CD4-positive, alpha-beta T cell treated with Interferon gamma for 1 hour (primary cell): ENCODE measurements at places on chromosomes 12 and 14.

DNA sequence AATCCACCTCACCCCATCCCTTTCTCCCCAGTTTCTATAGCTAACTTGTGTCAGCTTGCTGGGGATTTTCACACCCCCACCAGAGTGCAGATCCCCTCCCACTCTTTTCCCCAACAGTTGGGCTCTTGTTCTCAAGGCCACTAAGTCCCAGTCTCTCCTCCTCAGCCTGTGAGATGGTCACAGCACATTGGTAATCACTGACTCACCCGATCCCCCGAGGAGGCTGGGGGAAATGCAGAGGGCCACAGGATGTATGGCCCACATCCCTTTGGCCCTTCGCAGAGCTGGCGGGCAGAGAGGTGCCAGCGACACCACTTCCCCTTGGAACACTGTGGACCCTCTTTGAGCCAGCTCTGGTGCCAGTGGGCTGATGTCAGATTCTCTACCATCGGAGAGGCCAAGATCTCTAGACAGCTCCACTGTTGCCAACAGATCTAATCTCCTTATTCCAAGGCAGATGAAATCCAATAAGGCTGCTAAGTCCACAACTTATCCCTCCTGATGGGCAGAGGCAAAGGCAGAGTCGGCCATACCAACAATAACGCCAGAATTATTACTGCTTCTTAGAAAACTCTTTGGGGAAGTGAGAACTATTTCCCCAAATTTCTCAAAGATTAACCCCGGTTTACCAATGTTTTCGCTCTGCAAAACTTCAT, 1.6 kb downstream of the FMNL3 start:
- DNase-seq, result peak; percentile 25

DNA sequence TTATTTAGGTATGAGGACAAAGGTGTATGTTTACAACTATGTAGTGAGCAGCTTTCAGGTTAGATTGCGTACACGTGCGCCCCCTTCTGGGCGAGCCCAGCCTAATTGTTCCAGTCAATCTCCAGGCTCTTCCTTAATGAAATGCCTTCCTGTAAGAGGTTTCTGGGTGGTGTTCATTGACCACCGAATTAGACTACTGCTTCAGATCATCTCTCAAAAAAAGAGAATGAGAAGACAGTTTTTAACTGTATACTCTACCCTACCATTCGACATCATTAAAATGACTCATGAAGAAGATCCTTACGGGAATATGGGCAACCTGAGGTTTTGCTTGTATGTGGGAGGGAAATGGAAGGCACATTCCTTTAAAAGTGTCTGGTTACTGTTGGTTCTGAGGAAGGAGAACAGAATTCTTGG, 2.1 kb downstream of the LUM start:
- peak; percentile 4 for DNase-seq

DNA sequence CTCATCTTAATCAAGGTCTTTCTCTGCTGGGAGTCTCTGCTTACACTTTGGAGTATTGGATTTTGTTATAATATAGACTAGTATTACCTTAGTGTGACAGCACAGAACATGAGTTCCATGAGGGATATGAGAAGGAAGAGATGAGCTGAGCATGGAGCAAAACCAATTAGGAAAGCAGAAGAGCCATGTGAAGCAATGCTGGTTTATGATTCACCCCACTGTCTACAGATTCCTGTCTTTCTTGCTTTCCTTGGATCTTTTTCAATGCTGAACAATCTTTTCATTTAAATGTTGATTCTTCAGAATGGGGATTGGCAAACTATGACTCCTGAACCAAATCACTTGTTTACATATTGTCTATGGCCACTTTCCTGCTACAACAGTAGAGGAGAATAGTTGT, 70.4 kb upstream of the KITLG start:
- DNase-seq, result no peak

- DNase-seq, result no peak
Observed at GRCh38 chr12:9736936-9737705, 4.2 kb upstream of the CLECL1 start.

- no peak for DNase-seq
Observed at GRCh38 chr12:80988986-80989385, 51.3 kb upstream of the LIN7A start.

DNA sequence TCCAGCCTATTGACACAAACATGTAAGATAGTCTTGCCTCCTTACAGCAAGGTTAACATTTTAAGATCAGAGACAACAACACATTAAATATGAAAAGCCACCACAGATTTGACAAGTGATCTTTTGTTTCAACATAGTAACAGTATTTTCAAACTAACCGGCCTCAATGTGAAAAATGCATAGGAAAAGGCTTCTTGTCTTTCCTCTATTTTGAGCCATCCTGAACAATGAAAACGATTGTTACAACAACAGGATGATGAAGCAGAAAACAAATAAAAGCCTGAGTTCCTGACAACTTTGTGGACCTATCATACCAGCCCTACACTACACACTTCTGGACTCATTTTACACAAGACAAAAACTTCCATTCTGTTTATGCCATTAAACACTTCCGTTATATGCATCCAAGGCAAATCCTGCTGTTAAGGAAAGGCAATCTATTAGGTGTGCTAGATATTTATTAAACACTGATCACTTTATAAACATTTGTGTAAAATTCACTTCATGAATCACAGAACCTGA, 37.3 kb downstream of the BAZ1A start:
- no peak for DNase-seq

DNA sequence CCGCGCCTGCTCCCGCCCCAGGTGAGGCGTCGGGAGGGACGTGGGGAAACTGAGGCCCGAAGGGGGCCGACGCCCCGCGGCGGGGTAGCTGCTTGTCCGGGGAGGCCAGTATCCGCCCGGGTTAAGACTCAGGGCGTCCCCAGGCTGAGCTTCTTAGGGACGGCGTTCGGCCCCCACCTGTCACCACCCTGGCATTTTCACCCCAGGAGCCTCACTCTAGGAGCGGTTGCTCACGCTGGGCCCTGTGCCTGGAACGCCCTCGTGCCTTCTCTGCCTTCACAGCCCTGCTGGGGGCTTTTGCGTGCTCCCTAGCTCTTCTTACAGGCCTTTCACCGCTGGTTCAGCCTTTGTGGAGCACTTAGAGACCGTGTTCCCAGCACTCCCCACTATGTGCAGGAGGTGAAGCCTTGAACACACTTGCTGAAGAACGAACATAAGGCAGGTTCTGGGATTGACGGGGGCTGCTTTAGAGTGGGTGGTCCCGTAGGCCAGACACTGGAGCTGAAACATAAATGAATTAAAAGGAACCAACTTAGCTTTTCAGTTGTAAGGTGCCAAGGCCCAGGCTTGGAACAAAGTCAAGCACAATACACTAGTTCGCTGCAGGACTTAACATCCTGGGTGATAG, 601 bp downstream of the ZNF839 start:
- DNase-seq, result peak; percentile 44

DNA sequence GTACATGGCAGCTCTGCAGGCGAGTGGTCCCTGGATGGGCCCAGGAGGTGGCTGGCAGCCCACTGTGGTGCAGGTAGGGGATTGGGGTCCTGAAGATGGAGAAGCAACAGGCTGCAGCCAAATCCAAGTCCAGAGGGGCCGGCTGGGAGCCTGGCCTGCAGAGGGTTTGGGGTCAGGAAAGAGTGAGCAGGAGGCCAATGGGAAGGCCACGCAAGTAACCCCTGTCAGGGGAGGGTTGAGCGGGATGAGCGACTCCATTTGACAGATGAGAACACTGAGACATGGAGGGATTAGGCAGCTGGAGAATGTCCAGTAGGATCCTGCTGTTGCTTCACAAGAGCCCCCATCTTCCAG, 136.0 kb downstream of the BCL11B start:
- no peak for DNase-seq

DNA sequence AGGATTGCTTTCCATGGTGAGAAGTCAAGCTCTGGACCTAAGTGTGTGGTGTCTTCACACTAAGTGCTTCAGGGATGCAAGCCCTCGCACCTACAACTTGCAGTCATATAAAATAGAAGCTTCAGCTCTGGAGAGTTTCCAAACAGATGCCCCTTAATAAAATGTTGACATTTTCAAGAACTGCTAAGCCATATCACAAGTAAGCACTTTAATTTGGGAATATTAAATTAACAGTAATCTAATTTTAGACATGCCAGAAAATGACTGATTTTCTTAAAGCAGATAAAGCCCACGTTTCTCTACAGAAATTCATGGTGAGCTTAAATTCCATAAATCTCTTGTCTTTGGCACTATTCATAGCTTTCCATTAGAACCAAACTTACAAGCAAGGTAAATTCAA, 600.1 kb upstream of the FLRT2 start:
- DNase-seq, result no peak

- DNase-seq, result no peak
Observed at GRCh38 chr12:92073094-92073493, 72.6 kb downstream of the BTG1 start.

- no peak for DNase-seq
Observed at GRCh38 chr14:99094901-99095300, 177.1 kb downstream of the BCL11B start.

- no peak for DNase-seq
Observed at GRCh38 chr14:24311837-24312615, 724 bp downstream of the LTB4R start.

DNA sequence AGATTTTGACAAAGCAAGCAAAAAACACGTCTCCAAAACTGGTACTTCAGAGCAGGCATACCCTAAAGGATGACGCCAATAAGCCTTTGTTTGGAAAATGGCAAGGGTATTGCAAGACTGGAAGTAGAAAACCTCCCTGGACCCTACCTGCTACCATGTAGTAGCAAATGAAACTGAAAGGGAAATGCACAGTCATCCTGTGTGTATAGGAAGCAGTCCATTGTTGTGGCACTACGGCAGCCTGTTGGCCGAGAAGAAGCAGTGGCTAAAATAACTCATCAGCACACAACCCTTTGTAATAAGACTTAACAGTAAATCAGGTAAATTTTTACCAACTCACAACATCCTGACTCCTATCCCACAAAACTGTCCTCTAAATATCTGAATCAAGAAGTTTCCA, 386.4 kb downstream of the RGS6 start:
- DNase-seq, result no peak

- DNase-seq, result no peak
Observed at GRCh38 chr14:65792208-65792905, 379.8 kb downstream of the FUT8 start.

DNA sequence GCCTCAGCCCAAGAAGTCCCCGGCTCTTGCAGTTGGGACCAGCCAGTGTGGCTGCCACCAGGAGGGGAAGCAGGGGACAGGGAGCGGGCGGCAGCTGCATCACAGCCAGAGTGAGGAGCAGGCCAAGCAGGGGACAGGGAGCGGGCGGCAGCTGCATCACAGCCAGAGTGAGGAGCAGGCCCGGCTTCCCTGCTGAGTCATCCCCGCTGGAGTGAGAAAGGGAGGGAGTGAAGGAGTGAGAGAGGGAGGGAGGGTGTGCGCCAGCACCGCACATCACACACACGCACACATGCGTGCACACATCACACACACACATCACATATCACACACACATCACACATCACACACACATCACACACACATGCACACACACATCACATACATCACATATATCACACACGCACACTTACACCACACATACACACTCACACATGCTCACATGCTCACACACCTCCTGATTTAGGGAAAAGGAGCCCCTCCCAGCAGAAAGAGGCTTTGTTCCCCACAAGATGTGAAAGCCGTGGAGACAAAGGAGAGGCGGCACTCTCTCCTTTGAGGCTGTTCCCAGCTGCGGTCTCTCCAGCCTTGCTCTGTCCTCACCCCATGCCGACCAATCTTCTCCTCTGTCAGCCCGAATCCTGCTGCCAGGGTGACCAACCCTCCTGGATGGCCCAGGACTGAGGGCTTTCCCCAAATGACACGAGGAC, 16.7 kb upstream of the ZDHHC22 start:
- DNase-seq, result no peak

- DNase-seq, result no peak
Observed at GRCh38 chr12:51837286-51837685, 11.2 kb downstream of the FIGNL2 start.

DNA sequence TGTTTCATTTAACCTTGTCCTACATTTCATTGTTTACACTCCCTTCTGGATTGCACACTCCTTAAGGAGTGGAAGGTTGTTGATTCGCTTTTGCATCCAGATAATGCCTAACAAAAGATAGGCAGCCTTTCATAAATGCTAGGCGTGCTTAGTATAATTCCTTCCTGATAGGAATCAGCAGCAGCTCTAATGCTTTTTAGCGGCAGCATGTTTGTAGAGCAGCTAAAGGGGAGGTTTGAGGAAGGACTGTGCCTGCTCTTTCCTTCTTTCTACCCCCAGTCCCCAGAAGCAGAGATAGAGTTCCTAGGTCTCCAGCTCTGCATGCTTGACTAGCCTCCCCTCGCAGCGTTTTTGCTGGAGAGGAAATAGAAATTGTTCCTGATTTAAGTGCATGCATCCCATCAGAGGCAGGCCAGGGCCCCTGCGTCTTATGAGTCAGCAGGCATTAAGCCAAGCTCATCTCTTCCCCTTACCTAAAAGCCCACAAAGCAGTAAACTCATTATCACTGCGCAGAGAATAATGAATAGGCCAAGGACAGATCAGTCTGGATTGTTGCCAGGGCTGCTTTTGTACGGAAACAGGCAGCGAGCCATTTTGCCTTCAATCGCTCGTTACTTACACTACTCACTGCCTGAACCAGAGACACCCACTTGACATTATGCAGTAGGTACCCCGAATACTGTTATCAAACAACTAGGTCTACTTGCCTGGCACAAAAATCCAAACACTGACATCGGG, 14.0 kb upstream of the TBPL2 start:
- DNase-seq, result peak; percentile 14

DNA sequence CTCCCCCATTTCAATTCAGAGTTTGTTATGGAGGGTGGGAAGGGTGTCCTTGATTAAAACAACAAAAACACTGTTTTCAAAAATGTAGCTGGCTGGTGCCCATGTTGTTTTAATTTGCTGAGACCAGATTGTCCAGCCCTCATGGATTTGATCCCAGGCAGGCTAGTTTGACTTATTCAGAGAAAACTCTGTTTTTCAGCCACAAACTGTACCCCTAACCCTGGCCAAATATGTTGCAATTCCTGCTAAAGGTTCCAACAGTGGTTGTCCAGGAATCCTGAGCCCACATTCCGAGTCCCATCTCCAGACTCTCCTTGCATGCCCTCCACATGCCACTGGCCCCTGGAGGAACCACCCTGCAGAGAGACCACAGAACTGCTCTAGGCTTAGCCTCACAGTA, 36.0 kb downstream of the MAP1LC3B2 start:
- no peak for DNase-seq

- no peak for DNase-seq
Observed at GRCh38 chr12:38880288-38880687, 25.1 kb downstream of the CPNE8 start.

- DNase-seq, result no peak
Observed at GRCh38 chr12:110174373-110174996, 50.3 kb downstream of the IFT81 start.
